Stimulated activated CD4-positive, alpha-beta T cell treated with anti-CD3 and anti-CD28 coated beads, TNF-alpha, amount 100 ng/mL, for 24 hours (primary cell): ENCODE measurements at places on chromosomes 5 and 9.

- DNase-seq: no peak
These were observed 231.4 kb downstream of the GLIS3 start for GRCh38 chr9:4068449-4068848.

- DNase-seq: no peak
These were observed 218.4 kb downstream of the EBF1 start for GRCh38 chr5:158881091-158881880.

- DNase-seq: no peak
These were observed 13.6 kb downstream of the FNBP1 start for GRCh38 chr9:130029223-130029973.

DNA sequence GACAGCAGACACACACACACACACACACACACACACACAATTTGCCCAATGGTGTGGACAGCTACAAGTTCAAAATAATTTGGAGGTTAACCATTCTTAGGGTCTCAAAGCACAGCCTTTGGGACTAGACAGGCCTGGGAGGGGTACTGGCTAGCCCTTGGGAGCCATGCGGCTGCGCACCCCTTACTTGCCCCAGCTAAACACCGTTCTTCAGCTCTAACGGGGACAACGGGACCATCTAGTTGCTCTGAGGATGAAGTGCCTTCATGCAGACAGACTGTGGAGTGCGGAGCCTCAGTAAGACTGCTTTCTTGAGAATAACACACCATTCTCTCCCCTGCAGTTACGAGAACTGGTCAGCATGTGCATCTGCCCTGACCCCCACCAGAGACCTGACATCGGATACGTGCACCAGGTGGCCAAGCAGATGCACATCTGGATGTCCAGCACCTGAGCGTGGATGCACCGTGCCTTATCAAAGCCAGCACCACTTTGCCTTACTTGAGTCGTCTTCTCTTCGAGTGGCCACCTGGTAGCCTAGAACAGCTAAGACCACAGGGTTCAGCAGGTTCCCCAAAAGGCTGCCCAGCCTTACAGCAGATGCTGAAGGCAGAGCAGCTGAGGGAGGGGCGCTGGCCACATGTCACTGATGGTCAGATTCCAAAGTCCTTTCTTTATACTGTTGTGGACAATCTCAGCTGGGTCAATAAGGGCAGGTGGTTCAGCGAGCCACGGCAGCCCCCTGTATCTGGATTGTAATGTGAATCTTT, 64.6 kb downstream of the PSMB7 start:
- DNase-seq: no peak

- DNase-seq: no peak
These were observed 21.1 kb downstream of the MTMR12 start for GRCh38 chr5:32291591-32291990.

GRCh38 chr9:128149951-128150593, 819 bp downstream of the LCN2 start:
- DNase-seq: no peak

DNA sequence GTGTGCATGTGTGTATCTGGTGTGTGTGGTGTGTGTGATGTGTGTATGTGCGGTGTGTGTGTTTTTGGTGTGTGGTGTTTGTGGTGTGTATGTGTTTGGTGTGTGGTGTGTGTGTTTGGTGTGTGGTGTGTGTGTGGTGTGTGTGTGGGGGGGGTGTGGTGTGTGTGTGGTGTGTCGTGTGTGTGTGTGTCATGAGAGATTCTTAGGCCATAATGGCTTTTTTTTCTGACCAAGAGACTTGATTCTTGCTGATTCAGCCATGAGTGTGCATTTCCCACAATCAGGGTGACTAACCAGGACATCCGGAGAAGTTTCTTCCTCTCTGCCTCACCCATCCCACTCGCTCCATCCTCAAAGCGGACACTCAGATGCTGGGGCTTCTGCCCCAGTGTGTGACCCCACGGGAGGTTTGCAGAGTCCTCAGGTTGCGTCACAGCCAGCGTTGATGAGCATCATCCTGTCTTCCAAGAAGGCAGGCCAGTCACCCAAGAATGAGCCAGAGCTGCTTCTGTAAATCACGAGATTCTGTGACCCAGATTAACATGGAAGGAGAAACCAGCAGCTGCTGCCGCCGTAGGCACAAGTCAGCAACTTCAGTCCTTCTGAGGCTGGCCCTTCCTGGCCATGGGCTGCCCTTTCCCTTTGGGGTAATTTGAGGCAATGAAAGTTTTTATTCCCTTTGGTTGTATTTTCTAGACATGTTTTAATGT, 12.5 kb upstream of the CTSL start:
- no peak for DNase-seq

DNA sequence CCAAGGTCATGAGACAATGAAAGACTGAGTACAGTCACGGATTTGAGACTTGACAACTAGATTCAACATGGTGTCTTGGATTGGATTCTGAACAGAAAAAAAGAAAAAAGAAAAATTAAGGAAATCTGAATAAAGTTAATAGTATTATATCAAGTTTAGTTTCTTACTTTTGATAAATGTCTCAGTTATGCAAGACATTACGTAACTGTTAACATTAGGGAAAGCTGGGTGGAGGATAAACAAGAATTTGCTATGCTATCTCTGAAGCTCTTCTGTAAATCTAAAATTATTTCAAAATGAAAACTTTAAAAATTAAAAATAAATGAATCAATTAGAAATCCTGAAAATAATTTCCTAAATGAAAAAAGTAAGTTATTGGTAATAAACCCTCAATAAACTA, 14.4 kb upstream of the DCAF12 start:
- no peak for DNase-seq

DNA sequence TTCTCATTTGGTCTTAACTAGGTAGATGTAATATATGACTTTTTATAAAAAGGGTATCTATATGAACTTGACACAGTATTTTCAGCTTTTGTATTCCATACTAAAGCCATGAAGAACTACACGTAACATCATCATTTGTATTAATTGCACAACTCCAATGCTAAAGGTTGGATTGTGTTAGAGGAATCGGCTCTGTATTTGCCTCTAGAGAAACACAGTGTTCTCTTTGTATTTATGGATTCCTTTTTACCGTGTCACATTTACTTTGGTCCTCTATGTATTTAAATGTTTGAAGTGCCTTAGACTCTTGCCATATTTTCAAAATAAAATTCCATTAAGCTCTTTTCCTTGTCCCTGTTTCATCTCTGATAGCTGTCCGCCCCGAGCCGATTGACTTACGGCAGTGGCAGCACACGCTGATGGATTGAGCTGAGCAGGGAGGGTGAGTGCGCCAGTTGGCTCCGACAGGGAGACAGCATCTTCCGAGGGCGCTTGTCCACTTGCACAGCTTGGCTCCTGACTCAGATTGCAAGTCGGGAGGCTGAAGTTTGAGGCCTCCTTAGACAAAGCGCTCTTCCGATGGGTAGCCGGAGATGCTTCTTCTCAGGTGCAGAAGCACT, 95.6 kb upstream of the DMRT1 start:
- DNase-seq: no peak

DNA sequence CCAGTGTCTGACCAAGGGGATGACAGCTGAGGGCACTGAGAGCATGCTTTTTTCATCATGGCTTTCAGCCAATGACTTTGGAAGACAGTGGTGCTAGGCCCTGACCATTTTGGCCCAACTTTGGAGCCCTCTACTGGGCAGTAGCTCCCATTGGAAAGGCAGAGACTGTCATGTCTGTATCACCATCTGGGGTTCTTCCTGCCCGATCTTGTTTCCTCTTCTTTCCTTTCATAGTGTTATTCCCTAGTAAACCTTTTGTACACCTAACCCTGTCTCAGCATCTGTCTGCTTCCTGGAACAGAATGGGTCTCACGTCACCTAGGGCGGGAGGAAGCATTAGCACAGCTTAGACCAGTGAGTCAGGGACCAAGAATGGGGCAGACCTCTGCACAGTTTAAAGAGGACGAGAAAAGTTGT, 97.4 kb upstream of the MAST4 start:
- DNase-seq: no peak

DNA sequence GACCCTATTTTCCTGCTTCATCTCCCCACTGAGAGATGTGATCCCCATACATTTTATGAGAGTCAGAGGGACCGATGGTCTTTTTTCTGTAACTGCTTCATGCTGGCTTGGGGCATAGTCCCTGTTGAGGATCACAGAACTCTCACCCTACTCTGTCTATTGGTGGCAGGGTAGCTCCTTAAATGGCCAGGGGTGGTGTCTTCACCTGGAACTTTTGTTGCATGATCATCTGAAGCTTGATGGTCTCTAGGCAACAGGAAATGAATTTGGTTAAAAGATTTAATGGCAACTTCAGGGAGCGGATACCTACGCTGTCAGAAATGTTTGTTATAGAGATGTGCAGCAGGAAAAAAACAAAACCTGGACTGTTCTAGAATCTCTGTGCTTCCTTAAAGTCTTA, 87.0 kb upstream of the GLIS3 start:
- no peak for DNase-seq
